ENCODE measurements at places on chromosomes 2 and 18.
A peak's percentile ranks its signal among the peaks of the same experiment; 100 is the strongest.

GRCh38 chr2:148658807-148659722 lies 14.5 kb downstream of the EPC2 start:
- DNase-seq: peak; percentile 83

- no peak for DNase-seq
Observed at GRCh38 chr18:8952769-8953760, 149.4 kb upstream of the NDUFV2 start.

DNA sequence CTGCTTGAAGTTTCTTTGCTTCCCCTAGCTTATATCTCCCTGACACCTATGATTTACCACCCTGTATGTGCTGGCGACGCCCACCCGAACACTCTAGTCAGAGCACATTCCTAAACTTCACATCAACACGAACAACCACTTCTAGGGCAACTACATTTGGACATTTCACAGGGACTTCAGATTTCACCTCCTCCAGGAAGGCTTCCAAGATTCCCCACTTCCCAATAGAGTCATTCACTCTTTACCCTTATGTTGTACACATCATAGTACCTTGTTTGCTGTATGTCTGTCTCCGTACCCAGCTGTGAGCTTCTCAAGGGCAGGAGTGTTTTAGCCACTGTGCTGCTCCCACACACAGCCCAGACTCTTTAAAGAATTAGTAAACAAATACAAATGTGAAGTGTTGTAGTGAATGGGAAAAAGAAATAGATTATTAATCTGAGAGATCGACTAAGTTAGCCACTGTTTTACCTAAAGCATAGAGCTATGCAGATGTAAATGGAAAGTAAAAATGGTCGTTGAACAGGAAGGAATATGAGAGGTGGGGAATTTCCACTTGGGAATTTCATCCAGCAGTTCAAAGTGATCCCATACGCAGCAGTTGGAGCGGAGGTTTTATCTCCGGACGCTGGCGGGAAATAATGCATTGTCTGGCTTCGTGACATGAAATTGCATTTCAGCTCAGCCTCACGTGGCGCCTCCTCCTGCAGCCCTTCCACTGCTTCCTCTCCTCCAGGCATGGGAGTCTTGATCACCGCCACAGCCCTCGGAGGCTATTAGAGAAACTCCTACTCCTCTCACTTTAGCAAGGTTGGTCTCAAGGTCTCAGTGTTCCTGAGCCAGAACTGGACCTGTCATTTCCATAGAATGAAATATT lies 233.4 kb upstream of the COPS8 start:
- no peak for DNase-seq

GRCh38 chr2:221787561-221787960 lies 215.5 kb upstream of the EPHA4 start:
- DNase-seq: no peak

GRCh38 chr2:166057370-166058164 lies 70.3 kb downstream of the SCN1A start:
- DNase-seq: peak; percentile 11

- DNase-seq: no peak
Observed at GRCh38 chr2:113741091-113741490, 15.4 kb downstream of the SLC35F5 start.

- DNase-seq: peak; percentile 3
Observed at GRCh38 chr2:216222650-216223352, 113.7 kb downstream of the XRCC5 start.
